ENCODE measurements at places on chromosomes 1 and 21.

- H3K36me3 ChIP-seq: no peaks in the 10 kb centered on the region
- no peaks in the 10 kb centered on the region for H3K4me1 ChIP-seq
- no peak for DNase-seq
These were observed 119.2 kb downstream of the ETS2 start for GRCh38 chr21:38924954-38925353.

DNA sequence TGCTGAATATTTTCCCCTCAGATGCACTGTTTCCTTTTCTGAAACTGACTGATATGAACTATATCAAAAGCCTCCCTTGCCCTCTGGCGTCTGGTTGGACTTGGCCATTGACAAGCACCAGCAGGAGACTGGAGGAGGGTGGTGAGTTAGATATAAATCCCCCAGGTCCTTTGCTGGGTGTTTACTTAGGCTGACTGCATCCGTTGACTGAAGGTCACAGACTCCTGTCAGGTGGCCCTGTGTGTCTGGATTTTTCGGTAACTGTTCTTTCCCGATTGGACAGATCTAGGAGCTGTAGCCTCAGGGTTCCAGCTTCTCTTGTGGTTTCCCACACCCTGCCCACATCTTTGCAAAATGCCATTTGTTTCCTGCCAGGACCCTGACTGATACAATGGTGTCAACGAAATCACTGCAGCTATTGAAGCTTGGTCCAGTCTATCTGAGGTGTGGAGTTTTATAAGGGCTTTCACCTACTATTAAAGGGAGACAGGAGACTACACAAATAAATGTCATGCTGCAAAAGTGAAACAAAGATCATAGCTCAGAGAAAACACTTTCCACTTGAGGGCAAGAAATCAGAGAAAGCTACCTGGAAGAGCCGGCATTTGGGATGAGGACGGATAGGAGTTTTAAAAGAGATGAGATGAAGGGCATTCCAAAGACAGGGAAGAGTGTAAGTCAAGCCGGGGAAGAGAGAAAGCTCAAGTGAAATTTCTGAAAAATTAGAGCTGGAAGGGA, 1.5 kb upstream of the MAGI3 start:
- H3K27me3 ChIP-seq: peaks cover 18% of the 10 kb centered on the region
- DNase-seq: no peak
- no peaks in the 10 kb centered on the region for H3K36me3 ChIP-seq

GRCh38 chr1:11515368-11516300, 36.7 kb downstream of the DISP3 start:
- no peaks in the 10 kb centered on the region for H3K4me1 ChIP-seq
- no peak overlapping the region for H3K27ac ChIP-seq
- DNase-seq: no peak
- H3K4me3 ChIP-seq: no peak overlapping the region

GRCh38 chr1:208216062-208216461, 28.1 kb downstream of the PLXNA2 start:
- no peaks in the 10 kb centered on the region for H3K4me1 ChIP-seq
- no peak for DNase-seq
- H3K27me3 ChIP-seq: no peaks in the 10 kb centered on the region
- no peak overlapping the region for H3K27ac ChIP-seq
- no peak overlapping the region for H3K4me3 ChIP-seq
- H3K36me3 ChIP-seq: no peaks in the 10 kb centered on the region

- no peak overlapping the region for H3K4me3 ChIP-seq
- no peaks in the 10 kb centered on the region for H3K4me1 ChIP-seq
These were observed 124.0 kb downstream of the PIGK start for GRCh38 chr1:77095236-77095635.

DNA sequence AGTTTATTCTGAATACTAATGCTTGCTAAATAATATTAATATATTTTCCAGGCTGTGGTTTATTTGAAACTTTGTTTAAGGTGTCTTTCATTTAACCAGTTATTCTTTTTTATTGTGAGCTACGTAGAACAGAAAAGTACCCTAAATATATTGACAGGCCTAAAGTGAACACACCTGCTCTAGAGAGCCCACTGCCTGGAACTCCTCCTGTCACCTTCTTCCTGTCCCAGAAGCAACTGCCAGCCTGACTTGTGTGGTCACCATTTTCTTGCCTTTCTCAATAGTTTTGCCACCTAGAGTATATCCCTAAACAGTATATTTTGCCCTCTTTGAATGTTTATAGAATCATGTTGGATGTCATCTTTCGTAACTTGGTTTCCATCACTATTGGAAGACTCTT, 48.5 kb downstream of the SCCPDH start:
- no peaks in the 10 kb centered on the region for H3K36me3 ChIP-seq
- H3K27ac ChIP-seq: no peak overlapping the region
- H3K27me3 ChIP-seq: no peaks in the 10 kb centered on the region
- no peak for DNase-seq
- peaks cover 16% of the 10 kb centered on the region for H3K4me1 ChIP-seq
